Central memory CD4-positive, alpha-beta T cell (primary cell): ENCODE measurements at places on chromosomes 1 and 21.

GRCh38 chr1:171772312-171772711 is 9.1 kb upstream of the METTL13 start:
- no peak for DNase-seq

DNA sequence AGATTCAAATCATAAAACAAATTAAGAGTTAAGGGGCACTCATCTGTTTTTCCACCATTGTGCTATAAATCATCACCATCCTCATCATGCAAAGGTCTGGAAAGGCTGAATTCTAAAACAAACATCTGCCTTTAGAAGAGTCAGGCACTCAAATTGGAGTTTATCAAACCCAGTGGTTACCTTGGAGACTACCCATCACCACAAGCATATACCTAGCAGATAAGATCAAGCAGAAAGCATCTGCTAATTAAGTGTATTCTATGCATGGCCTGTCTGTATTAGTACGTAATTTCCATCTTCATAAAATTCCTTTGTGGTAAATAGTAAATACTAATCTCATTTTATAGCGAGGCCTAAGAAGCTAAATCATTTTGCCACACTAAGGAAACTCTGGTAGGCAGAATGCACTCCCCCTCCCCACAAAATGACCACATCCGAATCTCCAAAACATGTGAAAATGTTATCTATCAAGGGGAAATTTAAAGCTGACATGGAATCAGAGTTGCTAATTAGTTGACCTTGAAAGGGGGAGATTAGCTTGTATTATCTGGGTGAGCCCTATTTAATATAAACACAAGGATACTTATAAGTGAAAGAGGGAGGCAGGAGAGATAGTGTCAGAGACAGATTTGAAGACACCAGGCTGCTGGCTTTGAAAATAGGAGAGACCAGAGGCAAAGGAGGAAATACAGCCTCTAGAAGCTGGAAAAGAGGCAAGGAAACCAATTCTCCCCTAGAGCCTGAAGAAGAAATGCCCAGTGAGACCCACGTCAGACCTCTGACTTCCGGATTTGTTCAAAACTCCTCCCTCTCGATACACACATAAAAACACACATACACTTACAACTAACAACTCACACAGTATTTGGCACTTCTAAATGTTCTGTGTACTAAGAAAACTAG is 23.2 kb downstream of the ARID4B start:
- DNase-seq: peak; percentile 75

DNA sequence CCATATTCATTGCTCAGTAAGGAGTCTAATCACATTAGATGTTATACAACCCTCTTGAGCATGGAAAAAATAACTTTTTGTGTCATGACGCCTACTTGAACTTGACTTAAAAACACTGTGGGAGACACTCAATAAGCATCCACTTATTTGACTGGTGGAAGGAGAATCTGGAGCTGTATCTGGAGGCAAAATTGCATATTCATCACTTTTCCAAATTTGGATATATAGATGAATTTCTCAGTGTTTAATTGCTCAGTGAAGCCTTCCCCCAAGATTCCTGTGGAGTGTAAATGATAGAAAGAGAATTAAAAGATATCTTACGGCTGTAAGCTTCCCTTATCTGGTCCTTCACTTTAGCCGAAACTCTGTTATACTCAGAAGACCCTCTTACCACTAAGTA is 610.7 kb upstream of the ADGRL2 start:
- DNase-seq: no peak

DNA sequence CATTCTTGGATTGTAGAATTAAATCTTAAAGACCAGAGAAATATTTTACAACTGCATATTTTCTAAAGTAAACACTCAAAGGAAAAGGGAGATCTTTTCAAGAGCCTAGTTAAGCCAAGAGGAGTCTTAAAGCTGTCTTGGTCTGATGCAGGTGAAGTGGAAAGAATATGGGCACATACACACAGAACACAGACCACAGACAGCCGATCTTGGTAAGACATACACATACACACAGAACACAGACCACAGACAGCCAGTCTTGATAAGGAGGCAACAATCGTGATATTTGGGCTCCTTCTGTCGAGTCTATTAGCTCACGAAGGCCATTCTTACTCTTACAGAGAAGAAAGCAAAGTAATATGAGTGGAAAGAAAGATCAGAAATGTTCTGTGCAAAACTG is 1153.9 kb upstream of the TMPRSS15 start:
- DNase-seq: no peak

GRCh38 chr1:119611701-119612113 is 36.4 kb downstream of the ZNF697 start:
- peak; percentile 1 for DNase-seq

GRCh38 chr1:194517567-194517966 is 1331.2 kb upstream of the B3GALT2 start:
- DNase-seq: no peak

DNA sequence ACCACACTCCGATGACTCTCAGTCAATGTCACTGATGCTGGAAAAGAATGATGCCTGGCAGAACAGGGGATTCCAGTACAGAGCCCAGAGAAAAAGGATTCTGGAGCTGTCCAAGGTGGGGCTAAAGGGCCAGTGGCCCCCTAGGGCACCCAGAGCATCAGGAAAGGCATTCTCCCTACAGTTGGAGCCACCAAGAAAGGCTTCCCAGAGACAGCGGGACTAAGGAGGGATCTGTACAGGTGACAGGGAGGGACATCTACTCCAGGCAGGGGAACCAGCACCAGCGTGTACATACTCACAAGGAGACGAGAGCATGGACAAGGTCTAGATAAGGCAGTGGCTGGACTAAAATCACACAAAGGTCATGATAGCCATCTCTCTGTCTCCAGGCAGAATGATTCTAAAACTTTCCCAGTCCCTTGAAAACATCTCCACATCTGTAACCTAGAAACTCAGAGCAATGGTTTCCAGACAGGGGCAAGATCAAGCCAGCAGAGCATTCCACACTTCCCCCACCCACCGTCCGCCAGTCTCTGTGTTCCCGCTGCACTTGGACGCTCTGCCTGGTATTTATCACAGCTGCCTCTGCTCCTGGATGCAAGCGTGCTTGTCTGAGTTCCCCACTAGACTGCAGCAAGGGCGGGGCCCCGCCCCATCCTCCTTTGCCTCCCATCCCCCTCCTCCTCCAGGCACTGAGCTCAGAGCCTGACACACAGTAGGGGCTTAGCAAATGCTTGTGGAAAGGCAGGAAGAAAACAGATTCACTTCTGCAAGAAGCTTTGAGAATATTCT is 111.6 kb upstream of the ZC3H12A start:
- DNase-seq: no peak

DNA sequence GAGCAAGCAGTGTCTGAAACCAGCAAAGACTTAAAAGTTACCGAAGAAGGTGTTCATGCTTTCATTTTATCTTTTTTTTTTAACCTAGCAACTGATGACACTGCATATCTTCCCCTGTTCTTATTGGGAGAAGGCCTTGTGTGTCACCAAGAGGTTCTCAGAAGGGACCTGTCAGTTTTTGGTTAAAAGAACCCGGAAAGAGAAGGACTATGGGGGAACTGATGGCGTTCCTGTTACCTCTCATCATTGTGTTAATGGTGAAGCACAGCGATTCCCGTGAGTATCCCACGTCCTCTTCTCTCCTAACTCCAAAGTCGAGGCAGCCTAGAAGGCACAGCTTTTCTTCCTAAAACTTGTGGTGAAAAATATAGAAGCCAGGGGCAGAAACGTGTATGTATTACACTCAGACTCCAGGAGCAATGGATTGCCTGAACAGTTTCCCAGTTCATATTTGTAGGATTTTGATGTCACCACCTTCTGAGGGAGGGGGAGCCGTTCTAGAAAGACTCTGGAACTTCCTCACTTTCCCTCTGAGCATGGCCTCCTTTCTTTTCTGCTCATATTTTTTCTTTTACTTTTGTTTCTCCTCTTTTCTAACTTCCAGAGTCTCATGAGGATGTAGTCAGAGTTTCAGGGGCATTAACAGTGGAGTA is at the start of gene MR1:
MR1 (plus strand) TSS at position 185 of the 653 bp plus-strand sequence; CDS start at position 210, 25 bp downstream.
- peak; percentile 87 for DNase-seq

- DNase-seq: no peak
These were observed 25.0 kb downstream of the KANK4 start for GRCh38 chr1:62294261-62294660.

- no peak for DNase-seq
These were observed 764.6 kb downstream of the LTN1 start for GRCh38 chr21:28227881-28228635.

- no peak for DNase-seq
These were observed 55.6 kb downstream of the PEX14 start for GRCh38 chr1:10530281-10530740.
